ENCODE measurements at places on chromosomes 2 and 18.

DNA sequence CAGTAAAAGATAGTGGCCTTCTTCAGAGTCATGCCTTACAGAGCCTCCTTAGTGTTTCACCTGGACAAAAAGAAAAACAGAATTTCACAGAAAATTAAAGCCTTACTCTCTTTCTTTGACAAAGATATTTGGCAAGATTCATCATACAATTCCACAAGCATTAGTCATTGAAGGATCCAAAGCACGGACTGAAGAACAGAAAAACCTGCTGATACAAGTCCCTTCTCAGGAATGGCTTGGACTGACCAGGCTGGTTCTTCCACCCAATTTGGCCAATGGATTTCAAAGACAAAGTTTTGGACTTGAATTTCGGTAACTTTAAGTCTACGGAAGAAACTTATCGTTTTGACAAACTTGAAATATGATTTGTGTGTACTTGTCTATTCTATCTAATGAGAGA lies 39.1 kb upstream of the GALNT3 start:
- DNase-seq: no peak

GRCh38 chr18:75206452-75207309 lies 2.3 kb downstream of the PTGR3 start:
- DNase-seq: no peak

DNA sequence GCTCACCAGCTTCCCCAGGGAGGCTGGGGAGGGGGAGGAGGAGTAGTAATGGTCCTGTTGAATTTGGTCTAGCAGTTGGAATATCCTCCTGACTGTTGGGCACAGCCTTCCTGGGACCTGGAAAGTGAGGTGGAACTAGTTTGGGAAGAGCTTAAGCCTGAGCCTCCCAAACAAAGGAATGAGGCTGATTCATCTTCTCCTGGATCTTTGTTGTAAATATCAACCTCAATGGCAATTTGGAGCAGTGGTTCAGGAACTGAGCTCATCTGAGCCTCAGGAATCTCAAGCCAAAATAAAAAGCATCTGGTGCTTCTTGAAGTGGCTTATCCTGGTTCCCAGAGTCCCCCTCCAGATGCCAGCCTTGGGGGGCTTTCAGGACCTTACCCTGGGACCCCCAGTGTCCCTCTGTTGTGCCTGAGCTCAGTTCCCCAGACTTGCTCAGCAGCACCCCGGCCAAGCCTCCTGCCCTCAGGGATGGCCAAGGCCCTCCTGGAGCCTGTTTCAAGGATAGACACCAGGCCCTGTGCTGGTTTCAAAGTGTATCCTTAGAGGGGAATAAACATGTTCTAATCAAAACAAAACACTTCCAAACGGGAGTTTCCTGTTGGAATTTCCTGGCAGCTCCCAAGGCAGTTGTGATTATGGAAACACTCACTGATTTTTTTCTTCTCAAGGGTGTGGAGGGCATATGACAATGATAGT lies 112.6 kb downstream of the DDX1 start:
- no peak for DNase-seq

DNA sequence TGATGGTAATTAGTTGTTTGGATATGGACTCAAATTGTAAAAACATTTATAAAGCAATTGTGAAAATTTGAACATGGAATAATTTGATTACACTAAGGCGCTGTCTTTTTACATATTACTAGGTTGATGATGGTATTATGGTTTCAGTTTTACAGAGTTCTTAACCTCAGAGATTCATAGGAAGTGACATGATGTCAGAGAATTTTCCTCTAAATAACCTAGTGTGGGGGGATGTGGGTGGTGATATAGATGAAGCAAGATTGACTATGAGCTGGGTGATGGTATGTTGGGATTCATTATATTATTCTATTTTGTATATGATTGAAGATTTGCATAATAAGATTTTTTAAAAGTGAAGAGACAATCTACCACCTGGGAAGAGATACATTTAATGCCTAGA lies 45.9 kb upstream of the ATP5MC3 start:
- DNase-seq: no peak

DNA sequence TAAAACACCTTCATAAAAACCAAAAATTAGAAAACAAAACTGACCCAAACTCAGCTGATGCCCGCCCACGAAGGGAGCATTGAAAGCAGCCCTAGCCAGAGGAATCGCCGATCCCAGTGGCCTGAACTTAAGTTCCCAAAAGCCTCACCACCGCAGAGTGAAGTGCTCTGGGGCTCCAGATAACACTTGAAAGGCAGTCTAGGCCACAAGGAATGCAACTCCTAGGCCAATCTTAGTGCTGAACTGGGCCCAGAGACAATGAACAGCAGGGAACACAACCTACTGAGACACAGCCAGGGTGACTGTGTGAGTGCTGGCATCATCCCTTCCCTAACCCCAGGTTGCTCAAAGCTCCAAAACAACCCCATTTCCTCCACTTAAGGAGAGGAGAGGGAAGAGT lies 59.6 kb upstream of the CHN1 start:
- DNase-seq: no peak
